ENCODE measurements at places on chromosomes 3 and 15.
A peak's percentile ranks its signal among the peaks of the same experiment; 100 is the strongest.

DNA sequence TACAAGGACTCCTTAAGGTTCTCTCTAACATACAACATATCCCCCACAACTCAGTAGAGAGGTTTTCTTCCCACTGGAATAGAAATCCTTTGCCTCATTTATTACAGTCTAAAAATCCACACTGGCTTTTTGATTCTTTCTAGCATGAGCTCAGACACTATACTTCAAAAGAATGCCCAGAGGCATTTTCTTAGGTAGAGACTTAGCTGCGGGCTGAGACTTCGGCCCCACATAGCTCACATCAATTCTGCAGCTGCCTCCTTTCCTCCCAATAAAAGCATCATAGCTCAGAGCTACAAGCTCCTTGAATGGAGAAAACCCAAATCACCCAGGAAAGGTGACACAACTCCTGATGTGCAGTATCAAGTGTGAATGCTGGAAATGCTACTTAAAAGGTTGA lies 52.4 kb downstream of the AAGAB start:
- no peak for DNase-seq

- no peak for DNase-seq
Observed at GRCh38 chr3:152382312-152383135, 113.8 kb downstream of the MBNL1 start.

DNA sequence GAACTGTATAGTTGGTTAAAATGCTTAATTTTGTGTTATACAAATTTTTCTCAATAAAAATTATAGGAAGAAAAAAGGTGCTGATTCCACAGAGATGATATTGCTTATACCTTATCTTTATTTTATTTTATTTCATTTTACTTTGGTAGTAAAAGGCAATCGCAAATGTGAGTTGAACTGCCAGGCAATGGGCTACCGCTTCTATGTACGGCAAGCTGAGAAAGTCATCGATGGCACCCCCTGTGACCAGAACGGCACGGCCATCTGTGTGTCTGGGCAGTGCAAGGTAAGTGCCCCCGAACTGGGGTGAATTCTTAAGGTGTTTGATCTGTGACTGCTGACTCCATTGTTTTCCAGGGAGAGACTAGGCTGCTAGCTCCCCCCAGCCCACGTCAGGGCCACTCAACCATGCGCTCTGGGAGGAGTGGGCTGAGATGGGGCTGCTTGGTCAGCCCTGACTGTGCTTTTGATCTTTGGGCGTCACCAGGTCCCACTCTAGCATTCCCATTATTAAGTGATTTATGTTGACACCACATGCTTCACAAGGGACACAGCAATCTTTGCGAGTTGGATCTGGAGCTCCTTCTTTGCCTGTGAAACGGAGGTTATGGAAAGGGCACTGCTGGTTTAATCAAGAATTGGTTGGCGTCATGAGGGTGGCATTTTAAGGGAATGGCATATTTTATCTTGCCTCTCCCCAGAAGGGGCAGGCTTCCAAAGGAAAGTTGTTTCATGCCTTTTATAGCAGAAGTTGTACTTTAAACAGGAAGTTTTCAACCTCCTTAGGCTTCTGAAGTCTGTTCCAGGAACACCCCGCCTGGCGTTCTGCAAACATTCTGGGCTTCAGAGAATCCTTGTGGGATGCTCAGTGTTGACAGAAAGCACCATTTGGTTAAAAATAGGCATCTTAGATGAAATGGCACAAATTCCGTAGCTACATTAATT lies 296.5 kb downstream of the THSD4 start:
- no peak for DNase-seq

- DNase-seq, result no peak
Observed at GRCh38 chr3:79910337-79910736, 142.5 kb upstream of the ROBO1 start.

DNA sequence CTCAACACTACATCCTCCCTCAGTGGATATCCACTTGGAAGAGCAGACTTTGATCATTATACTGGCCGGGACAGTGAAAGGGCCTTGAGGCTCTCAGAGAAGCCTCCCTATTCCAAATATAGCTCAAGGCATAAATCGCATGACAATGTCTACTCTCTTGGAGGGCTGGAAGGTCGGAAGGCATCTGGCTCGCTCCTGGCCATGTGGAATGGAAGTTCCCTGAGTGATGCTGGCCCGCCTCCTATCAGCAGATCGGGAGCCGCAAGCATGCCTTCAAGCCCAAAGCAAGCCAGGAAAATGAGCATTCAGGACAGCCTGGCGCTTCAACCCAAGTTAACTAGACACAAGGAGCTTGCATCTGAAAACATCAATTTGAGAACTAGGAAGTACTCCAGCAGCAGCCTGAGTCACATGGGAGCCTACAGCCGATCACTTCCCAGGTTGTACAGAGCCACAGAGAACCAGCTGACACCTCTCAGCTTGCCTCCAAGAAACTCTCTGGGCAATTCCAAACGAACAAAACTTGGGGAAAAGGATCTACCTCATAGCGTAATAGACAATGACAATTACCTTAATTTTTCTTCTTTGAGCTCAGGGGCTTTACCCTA lies 25.4 kb downstream of the PHLDB2 start:
- no peak for DNase-seq

GRCh38 chr15:61680260-61681037 lies 379.8 kb downstream of the VPS13C start:
- DNase-seq, result no peak

DNA sequence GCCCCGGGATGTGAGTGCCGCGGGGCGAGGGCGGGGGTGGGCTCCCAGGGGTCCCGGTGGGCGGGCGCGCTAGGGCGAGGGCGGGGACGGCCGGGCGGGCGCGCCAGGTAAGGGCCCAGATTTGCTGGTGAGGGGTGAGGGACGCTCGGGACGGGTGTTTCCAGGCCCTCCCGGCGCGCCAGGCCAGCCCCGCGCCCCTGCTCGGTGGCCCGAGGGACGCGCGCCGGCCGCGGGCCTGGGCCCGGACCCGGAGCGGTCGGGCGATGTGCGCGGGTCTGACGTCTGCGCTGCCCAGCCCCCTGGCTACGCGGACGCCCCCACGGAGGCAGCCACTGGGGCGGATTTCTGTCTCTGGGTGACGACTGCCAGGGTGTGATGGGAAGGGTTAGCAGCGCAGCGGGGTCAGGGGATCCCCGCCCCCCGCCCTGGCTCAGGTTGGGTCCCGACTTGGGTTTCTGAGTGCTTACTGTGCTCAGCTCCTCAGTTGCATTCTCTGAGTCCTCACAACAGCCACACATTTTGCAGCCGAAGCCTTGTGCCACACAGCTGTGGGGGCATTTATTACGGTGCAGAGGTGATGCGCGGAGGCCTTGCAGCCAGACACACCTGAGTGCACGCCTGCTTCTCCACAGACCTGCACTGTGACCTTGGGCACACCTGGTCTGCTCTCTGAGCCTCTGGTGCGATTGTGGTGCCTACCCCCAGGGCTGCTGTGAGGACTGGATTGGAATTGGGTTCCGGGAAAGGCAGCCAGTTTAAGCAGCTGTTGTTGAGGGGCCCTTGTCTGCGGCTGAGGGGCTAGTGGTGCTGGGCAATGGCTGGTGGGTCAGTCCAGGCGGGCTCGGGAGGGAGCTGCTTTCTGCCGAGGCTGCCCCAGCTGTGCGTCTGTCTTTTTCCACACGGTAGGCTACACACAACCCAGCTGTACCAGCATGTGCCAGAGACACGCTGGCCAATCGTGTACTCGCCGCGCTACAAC lies 523 bp downstream of the HDAC11 start:
- peak; percentile 45 for DNase-seq

GRCh38 chr3:183213415-183214276 lies 39.4 kb upstream of the B3GNT5 start:
- no peak for DNase-seq

DNA sequence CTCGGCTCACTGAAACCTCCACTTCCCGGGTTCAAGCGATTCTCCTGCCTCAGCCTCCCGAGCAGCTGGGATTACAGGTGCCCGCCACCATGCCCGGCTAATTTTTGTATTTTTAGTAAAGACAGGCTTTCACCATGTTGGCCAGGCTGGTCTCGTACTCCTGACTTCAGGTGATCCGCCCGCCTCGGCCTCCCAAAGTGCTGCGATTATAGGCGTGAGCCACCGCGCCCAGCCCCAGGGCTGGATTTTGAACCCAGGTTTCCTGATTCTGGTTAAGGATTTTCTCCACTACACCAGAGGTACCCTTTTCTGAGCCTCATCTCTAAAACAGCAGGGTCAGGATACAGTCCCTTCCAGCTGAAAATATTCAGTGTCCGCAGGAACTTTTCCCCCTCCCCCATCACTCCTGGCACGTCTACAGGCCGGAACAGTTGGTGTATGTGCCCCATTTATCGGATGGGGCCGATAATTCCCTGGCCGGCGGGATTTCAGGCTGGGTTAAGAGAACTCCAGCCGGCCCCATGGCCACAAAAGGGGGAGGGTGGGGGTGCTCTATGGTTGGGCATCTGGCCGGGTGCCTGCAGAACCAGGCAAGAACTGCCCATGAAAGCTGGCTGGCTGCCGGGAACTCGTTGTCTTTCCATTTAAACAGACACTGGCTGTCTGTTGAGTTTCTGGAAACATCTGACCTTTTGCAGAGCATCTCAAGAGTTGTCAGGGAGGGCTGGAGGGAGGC lies 26.8 kb upstream of the SEMA4B start:
- DNase-seq, result peak; percentile 35

- no peak for DNase-seq
Observed at GRCh38 chr3:72178463-72179106, 393.6 kb upstream of the PROK2 start.

- DNase-seq, result no peak
Observed at GRCh38 chr3:134852893-134853351, 57.9 kb downstream of the EPHB1 start.

- DNase-seq, result peak; percentile 22
Observed at GRCh38 chr3:45064512-45065372, 38.6 kb downstream of the CLEC3B start.

DNA sequence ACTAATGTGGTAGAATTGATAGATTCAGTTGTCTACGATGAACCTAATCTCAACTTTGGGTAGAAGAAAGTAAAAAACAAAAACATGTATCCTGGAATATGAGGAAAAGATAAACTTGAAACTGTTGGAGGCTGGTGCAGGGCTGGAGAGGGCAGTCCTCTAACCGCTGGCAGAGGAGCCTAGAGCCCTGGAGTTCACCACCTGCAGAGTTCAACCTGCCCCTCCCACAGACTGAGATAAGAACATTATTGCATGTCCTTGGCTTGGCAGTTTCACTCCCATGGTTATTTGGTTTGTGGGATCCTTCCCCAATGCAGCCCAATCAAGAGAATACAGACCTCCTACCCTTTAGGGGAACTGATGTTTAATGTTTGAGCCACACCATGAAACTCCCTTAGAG lies 53.2 kb upstream of the GATM start:
- no peak for DNase-seq

- DNase-seq, result no peak
Observed at GRCh38 chr15:80819001-80819400, 39.8 kb downstream of the CEMIP start.

DNA sequence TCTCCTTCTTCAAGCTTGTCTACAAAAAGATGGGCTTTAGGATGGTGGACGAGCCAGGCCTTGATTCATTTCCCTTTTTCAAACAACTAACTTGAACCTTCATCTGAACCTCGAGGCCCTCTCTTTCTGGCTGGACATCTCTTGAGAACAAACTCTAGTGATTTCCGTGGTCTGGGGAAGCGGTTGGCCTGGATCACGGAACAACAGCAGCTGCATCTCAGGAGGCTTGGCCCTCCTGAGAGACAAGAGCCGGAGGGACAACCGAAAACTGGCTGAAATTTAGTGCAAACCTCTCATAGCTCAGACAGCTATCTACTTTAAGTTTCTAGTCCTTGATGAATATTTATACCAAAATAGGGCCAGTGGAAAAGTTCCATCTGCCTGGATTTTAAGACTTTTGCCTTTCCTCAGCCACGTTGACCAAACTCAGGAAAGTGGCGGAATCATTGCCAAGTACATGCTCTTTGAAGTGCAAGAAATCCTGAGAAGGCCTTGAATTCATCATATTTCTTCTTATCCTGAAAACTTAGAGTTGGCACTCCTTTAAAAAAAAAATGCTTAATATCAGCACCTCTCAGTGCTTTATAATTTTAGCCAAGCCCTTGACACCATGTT lies 14.5 kb downstream of the LMCD1 start:
- DNase-seq, result no peak

DNA sequence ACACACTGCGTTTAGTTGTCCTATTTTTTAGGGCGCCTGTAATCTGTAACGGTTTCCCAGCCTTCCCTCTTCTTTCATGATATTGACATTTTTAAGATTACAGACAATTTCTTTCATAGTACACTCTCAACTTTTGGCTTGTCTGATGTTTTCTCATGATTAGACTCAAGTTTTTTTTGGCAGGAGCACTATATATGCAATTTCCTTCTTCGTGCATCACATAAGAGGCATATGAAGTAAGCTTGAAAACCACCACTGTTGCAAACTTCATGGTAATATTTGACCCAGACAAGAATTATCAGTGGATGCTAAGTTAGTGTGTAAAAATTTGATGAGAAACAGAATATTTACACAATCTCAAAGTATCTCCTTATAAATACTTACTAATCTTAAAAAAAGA lies 119.2 kb upstream of the CMC1 start:
- no peak for DNase-seq

GRCh38 chr3:126679318-126679751 lies 24.4 kb upstream of the TXNRD3 start:
- peak; percentile 82 for DNase-seq

DNA sequence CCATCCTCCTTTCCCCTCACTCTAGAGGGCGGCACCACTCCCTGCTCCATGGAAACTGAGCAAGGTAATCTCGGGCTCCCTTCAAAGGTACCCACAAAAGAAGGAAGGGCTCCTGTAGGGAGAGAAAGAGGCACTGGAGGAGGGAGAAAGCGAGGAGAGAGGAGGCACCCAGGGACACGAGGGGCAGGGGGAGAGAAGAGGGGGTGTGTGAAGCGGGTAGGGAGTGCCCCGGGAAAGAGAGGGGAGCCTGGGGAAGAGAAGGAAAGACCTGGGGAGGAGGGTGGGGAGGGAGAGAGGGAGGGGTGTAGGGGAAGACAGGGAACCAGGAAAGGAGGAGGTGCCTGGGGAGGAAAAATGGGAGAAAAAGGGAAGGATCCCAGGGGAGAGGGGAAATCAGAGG lies 523 bp downstream of the VILL start:
- DNase-seq, result no peak

- no peak for DNase-seq
Observed at GRCh38 chr3:142296507-142296906, 71.1 kb upstream of the GK5 start.

- DNase-seq, result no peak
Observed at GRCh38 chr3:170848292-170848917, 21.6 kb downstream of the RPL22L1 start.

DNA sequence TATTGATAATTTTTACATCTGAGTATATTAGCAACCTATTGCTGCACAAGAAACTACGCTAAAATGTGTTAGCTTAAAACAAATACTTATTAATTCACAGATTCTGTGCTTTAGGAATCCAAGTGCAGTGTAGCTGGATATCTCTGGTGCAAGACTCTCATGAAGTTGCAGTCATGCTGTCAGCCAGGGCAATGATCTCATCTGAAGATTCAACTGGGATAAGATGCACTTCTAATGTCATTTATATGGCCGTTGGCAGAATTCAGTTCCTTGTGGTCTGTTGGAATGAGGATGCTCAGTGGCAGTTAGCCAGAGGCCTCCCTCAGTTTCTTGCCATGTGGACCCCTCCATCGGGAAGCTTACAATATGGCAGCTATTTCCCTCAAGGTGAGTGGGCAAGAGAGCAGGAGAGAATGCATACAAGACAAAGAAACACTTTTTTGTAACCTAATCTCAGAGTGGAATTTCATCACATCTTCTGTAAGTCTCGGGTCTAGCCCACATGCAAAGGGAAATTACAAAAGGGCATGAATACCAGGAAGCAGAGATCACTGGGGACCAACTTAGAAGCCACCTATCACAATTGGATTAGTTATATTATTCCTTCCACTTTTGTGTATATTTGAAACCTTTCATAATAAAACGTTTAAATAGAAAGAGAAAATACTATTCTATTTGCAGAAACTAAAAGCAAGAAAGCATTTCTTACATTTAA lies 61.6 kb downstream of the DPH6 start:
- DNase-seq, result no peak

All from muscle of back (tissue), 13 donors.